Hematopoietic multipotent progenitor cell (in vitro differentiated cells): ENCODE measurements at places on chromosomes 5 and 9. TPM values are rescaled to one million over a fixed set of nuclear protein-coding genes. Genes with fewer than 3 reads are reported as not detected.

DNA sequence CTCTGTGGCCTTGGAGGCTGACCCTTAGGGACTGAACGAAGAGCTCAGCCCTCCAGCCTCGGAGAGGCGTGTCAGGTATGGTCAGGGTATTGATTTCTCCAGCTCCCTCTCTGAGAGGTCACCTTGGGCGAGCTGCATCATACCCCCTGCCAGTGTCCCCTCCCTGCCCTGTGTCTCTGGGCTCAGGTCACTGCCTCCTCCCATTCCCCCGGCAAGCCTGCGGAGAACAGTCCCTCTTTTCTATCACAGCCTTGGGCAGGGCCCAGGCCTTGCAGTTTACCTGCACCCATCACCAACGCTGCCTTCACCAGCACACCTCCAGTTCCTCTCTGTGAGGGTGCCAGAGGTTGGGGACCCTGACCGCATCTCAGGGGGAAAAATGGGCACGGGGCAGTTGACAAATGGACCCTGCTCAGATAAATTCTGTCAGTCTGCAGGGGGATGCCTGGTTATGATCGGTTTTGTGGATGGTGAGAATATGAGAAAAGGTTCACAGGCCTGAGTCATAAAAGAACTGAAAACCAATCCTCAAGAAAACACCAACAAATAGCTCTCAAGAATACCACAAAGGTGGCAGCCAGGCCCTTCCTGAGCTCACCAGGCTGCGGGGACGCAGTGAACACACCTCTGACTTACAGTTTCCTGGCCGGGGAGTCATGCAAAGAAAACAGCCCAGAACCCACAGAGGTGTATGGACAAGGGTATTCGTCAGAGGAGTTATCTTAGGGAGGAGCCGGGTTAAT lies 24.7 kb upstream of the RXRA start:
- DNase-seq: no peak

GRCh38 chr5:84599964-84600363 lies 215.3 kb upstream of the EDIL3 start:
- no peak for DNase-seq

GRCh38 chr5:181052672-181053487 lies 12.8 kb downstream of the BTNL9 start:
- DNase-seq: no peak

GRCh38 chr5:111296570-111296969 lies 72.4 kb downstream of the CAMK4 start:
- no peak for DNase-seq

DNA sequence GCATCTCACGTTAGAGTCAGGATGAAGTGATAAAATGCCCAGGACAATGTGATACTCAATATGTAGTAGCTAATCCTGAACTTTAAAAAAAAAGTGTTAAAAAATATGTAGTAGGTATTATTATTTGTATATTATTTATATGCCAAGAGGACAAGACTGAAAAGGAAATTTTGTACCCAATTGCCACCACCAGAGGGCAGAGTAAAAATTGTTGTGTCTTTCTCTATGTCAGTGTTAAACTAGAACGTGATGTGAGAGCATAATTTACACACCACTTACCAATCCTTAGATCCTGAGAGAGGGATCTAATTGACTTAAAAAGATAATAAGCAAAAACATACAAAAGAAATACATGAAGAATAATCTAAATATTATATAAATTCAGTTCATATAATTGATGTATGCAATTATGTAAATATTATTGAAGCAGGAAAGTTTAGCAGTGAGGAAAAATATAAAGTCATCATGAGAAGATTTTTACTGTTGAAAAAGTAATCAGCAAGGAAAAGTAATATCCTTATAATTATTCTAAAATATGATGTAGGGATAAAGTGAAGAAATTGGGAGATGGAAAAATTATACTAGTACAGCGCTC lies 288.9 kb downstream of the RAB3C start:
- peak; percentile 35 for DNase-seq

GRCh38 chr5:178286226-178287090 lies 53.9 kb upstream of the PHYKPL start:
- DNase-seq: no peak

The CCDC152 gene
- 3.2 TPM for total RNA-seq

- DNase-seq: no peak
Observed at GRCh38 chr9:5554254-5554653, 43.9 kb downstream of the PDCD1LG2 start.

The ELOVL7 gene
- total RNA-seq: 8.1 TPM

DNA sequence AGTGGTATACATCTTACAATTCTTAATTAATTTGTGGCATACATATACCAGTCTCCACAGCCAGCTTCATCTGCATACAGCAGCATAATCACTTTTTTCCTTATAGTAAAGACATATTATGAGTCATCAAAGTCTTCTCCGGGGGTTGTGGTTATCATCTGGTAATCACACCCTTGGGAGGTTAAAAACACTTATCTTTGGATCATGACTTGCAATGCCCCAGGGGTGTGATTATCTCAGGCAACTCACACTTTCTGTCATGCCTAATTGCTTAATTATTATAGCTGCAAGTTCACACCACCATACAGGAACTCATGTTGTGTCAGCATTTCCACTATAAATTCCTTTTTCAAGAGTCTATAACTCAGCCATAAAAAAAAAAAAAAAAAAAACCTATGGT lies 218.4 kb downstream of the ANXA1 start:
- no peak for DNase-seq

GRCh38 chr9:94166976-94167346 lies 82.7 kb downstream of the PTPDC1 start:
- DNase-seq: no peak

DNA sequence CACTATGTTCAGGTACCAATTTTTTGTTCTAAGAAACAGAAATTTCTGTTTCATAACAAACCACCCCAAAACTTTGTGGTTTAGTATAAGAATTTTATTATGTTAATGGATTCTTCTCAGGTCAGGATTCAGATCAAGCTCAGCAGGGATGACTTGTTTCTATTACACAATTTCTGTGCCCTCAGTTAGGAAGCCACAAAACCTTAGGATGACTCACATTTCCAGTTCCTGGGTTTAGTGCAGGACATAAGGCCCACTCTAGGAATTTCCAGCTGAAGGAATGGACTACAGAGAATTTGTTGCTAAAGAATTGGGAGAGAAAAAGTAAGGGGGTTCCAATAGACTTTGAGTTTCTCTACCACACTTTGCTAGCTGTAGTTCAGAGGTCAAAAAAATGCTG lies 629.3 kb downstream of the ANXA1 start:
- no peak for DNase-seq
